Head of caudate nucleus (tissue), 42 donors: ENCODE measurements at places on chromosomes 5 and 9.

DNA sequence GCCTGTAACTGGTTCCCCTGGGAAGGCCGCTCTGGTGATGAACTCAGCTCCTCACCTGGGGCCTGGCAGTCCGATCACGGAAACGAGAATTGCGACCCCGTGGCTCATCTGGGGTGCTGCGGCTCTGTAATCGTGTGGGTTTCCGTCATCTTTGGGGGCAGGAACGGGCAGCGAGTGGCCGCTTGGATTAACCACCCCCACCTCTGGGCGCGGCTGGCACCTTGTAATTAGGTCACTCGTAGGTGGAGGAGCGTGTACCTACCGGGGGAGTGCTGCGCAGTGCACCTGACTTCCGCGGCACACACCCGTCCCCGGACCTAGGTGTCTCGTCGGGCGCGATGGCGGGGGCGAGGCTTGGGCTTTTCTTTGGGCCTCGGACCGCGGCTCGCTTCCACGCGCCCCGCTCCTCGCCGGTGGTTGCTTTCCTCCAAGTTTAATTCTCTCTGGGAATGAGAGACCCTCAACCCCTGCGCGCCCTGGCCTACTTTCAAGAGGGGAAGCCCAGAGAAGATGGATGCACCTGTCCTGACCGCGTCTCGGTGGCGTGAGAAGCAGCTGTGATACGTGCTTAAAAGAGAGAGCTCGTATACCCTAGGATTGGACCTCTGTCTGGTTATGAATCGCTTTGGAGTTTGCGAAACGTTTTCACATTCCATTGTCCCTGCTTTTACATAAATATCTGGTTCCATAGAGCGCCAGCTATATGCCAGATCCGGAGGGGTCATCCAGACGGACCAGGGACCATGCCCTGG lies 744 bp upstream of the PPP2CA start:
- no peak for DNase-seq

DNA sequence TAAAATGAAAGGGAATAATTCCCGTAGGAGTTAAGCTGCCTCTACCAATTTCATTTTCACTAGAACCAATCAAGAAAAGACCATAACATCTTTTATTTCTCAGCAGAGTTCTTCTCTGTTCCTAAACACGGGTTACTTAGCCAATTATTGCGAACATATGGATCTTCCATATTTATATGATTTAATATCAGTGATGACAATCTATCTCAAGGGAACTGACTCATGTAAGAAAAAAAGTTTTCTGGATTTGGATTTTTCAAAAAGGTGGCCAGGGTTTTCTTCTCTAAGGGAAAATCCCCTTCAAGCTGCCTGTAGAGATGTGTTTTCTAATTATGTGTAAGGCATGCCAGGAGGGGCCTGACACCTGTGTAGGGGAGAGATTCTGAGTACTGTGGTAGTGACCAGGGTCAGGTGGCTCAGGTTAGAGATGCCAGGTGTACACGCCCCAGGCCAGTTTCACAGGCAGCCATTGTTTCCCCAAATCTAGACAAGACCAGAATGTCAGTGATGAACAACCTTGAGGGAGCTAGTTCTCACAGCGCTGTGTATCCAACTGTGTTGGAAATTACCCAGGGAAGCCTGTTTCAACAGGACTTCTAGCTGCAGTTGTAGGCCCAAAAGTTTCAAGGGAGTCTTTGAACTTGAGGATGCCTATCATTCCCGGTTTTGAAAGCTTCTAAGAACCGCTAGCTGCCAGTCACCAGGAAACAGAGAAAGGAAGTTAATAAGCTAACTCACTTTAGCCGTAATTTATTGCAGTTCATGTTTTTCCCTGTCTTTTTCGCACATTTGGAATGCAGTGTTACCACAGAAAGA lies 572.5 kb upstream of the RGMB start:
- no peak for DNase-seq

DNA sequence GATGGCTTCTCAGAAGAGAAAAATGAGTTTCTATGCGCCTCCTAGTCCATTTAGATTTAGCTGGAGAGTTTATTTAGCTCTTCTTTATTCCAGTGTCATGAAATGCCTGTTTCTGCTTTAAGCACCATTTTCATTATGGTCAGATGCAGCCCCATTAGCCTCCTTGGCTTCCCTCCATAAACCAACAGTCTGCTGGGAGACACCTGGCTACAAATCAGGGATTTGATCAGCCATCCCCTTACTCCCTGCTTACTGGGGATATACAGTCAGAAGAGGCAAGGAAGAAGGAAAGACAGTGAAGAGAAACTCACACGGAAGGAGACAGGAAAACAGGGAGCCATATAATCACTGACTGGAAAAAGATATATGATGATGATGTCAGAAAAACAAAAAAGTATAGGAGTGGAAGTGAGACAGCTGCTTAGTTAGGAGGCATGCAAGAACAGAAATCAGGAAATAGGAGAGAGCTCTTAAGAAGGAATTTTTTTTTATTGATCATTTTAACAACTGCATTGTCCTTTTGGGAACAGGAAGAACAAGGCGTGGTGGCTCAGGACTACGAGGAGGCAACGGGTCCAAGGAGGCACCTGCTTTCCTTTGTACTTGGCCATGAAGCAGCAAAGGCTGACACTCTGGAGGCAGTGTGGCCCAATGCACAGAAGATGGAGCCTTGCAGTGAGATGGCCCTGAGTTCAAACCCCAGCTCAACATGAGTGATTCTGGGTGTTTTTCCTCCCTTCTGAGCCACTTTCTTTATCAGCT lies 56.1 kb downstream of the MED27 start:
- no peak for DNase-seq

DNA sequence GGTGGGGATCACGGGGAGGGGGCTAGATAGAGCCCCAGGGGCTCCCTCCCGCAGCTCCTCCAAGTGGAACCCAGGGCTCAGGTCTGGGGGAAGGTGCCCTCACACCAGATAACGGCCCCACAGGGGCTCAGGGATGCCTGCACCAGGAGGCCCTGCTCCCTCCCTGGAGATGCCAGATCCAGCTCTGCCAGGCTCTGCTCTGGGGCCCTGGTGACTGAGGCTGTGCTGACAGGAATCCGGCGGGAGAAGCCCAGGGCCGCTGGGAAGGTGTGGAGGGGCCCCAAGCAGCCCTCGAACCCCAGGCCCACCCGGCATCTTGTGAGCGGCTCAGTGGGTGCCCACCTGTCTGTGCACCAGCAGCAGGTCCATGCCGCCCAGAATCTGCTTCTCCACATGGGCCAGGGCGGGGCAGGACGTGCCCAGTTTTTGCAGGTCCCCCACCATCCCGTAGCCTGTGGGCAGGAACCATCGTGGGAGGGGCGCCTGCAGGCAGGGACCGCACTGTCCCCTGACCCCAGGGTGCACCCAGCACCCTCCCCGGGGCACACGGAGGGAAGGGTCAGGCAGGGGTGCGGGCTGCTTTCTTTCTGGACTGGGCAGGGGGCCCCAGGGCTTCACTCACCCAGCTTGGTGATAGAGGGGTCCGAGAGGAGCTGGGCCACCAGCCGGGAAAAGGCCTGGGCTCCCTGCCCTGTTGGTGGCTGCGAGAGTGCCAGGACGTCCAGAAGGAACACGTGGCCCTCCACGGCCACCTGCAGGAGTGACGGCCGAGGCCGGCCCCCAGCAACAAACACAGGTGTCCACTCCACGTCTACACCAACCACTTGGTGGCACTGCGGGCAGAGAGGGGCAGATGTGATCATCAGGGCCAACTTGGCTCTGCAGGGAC lies 48.9 kb upstream of the NRARP start:
- no peak for DNase-seq

DNA sequence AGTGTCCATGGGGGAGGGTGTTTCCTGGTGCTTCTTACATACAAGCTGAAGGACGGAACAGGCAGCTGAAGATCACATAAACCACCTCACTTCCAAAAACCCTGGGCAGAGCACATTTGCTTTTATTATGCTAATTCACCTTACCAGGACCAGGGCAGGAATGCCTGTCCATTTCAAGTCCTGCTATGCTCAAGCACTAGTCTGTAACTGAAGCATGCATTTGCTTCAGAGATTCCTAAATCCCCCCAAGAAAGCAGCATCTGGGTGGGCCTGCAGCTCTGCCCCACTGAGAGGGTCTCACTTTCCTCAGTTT lies 9.4 kb upstream of the NACC2 start:
- DNase-seq, result no peak

- no peak for DNase-seq
These were observed 81.9 kb upstream of the LHFPL2 start for GRCh38 chr5:78730300-78731094.

GRCh38 chr9:7394002-7394774 lies 405.4 kb downstream of the DMAC1 start:
- DNase-seq, result no peak

DNA sequence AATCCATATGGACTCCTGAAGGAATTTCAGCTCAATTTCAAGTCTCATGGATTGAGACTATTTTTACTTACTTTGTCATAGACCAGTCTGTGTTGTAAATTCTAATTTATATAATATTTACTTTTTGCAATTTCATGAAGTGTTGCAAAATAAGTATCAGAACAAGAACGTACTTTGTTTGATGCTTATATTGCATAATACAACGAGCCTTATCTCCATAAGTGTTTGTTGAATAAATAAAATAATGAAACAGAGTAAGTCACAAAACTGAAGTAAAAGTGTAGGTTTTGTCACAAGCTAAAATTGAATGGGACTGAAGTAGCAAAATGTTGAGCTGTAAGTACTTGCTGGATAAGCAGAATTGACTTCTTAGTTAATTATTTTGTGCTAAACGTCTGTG lies 3.0 kb upstream of the LIFR start:
- no peak for DNase-seq

GRCh38 chr9:4891674-4892073 lies 93.4 kb upstream of the JAK2 start:
- no peak for DNase-seq

GRCh38 chr9:87305151-87305550 lies 192.5 kb upstream of the DAPK1 start:
- DNase-seq, result no peak

GRCh38 chr5:1383344-1383743 lies 38.4 kb upstream of the CLPTM1L start:
- no peak for DNase-seq
